Neural crest cell (in vitro differentiated cells): ENCODE measurements at places on chromosomes 6 and 20.

GRCh38 chr6:84728602-84729001 is 35.8 kb downstream of the TBX18 start:
- no peak for DNase-seq

DNA sequence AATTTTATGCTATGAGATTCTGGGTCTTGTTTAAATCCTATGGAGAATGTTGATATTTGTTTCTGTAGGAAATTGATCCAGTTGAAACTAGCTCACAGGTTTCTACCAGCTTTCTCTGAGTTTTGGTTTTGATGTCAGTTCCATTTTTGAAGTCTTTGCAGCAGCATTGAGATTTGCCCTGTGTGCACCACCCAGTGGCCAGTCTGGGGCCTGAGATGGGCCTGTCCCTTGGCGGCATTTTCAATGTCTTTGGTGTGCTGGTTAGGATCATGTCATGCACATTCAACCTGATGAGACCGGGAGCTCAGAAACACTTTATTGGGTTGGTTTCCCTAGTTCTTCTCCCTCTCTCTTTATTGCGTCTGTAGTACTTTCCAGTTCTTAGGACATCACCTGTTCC is 395.2 kb upstream of the MAP3K7 start:
- DNase-seq, result no peak

- DNase-seq, result no peak
These were observed 210.3 kb upstream of the ARG1 start for GRCh38 chr6:131362696-131363095.

- no peak for DNase-seq
These were observed 11.9 kb downstream of the POPDC3 start for GRCh38 chr6:105167914-105168313.

DNA sequence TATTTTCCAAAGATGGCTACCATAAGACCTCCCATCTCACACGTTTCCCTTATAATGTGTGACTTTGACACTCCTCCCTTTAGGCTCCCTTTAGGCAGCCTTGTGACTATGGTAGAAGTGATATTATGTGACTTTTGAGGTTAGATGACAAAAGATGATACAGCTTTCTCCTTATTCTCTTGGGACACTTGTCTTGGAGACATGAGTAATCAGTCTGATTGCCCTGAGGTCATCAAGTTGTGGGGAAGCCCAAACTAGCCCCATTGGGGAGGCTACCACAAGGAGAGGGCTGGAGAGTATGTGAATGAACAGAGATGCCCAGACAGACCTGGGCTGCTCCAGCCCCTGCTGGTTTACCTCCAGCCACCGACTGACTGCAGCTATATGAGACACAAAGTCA is 10.6 kb upstream of the DLK2 start:
- no peak for DNase-seq

DNA sequence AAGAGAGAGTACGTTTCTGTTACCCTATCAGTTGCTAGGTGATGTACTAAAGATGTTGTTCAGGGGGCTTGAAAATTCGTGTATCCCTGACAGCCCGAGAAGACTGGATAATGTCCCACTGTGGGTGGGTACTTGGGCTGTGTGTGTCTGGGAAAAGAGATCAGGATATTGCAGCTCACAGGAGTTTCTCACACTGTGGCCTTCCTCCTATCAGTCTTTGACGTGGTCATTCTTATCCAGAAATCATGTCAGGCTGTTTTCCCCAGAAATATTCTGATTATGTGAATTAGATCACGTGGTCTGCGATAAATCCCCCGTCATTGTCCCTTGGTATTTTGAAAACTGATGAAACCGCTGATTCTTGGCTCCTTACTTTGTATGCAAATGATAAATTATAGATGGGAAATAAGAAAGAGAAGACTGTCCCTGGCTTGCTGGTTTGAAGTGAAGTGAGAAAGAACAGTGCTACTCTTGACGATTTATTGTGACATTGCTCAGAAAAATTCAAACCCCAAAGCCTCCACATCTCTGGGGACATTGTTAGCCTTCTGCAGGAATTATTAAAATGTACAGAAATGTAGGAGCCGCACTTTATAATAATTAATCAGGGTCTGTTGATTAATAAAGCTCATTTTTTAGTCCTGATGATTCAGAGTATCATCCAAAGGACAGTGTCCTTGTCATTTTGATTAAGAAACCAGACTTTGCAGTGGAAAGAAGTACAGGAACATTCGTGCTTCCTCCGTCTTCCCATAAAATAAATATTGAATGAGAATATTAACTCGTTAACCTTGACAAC is 167.5 kb upstream of the TSHZ2 start:
- no peak for DNase-seq

DNA sequence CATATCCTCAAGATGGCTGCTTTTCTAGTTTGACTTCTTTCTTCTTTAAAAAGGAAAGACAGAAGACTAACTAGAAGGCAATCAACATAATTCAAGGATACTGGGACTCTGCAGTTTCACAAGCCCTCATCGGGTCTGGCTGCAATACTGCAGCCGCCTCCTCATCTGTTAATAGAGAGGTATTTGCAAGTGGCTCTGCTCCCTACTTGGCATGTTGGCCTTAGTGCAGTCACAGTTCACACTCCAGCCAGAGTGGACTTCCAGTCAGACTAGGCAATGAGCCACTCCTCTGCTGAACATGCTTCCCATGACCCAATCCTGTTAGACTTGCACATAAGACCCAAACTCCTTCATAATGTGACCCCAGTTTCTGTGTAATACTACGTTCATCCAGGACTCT is 141.9 kb upstream of the ENPP5 start:
- no peak for DNase-seq

GRCh38 chr6:36419310-36419709 is 23.3 kb downstream of the PXT1 start:
- no peak for DNase-seq

DNA sequence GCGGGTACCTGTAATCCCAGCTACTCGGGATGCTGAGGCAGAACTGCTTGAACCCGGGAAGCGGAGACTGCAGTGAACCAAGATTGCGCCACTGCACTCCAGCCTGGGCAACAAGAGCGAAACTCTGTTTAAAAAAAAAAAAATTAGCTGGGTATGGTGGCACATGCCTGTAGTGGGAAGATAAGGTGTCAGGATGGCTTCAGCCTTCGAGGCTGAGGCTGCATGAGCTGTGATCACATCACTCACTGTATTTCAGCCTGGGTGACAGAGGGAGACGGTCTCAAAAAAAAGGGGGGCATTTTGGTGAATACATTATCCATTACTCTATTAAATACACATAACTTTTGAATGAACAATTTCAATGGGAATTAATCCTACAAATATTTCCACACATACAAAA is 32.4 kb downstream of the SNX3 start:
- no peak for DNase-seq

DNA sequence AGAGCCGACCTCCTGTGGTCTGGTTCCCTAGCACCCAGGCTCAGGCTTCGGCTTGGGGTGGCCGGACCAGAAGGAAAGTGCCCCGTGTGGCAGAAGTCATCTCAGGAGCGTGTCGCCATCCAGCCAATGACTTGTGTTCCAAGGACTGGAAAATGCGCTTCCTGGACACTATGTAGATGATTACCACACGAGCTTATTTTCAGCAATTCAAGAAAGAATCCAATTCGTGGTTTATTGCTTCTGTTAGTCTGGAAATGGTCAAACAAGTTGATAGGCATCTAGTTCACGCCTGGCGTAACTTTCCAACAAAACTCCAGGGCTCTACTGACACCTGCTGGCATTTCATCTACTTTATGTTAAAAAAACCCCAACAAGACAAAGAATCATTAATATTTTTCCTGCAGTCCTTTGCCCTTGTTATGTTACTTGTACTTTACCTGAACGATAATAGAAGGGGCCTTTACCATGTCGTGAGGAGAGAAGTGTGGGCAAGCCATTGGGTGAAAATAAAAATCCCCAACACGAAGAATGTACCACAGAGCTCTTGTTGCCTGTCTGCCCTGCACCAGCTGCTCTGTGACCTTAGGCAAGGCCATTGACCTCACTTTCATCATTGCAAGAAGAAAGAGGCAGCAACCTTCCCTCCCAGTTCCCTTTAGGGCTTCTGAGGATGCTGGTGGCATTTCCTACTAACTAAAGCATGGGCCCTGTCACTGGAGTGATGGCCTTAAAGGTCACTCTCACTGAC is 154.7 kb upstream of the LAMP5 start:
- peak; percentile 43 for DNase-seq
